ENCODE measurements at places on chromosomes 2 and 18.

DNA sequence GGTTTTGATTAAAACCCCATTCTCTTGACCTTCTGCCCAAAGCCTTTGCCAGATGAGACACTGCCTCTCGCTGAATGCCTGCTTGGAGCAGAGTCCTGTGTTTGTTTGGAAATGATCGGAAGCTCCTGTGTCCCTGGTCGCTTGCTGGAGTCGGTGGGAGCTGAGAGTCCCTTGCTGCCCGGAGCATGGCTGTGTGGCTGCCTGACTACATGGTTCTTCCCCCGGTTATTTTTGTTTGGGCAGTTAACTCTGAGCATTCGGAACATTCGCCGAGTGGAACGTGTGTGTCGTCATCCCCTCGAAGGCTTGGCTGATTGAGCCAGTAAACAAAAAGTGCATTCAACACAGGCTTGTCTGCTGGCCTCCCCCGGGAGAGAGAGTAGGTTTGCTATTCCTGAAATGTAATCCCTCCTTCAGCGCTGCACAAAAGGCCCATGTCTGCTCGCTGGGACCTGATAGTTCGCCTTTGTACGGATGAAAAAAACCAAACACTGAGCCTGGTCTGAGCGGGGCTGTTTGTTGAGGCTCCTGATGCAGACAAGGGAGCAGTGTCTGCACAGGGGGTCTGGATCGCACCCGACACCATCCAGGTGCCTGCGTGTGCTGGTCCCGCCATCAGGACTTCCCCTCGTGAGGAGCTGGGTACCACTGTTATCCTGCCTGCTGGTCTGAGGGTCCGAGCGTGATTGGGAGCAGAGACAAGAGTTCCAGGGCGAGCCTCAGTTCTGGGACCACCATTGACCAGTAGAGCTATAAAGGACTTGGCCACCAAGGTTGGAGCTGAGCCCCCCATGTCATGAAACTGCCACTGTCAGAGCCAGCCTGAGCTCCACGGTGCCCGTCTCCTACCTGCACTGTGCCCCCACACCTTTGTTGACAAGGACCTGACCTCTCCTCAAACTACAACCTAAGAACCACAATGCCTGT, 83.8 kb downstream of the AGAP1 start:
- no peak for DNase-seq

GRCh38 chr2:240599141-240599583, 12.6 kb downstream of the CAPN10 start:
- no peak for DNase-seq

GRCh38 chr2:5250482-5250881, 441.7 kb upstream of the SOX11 start:
- DNase-seq: peak; percentile 10

DNA sequence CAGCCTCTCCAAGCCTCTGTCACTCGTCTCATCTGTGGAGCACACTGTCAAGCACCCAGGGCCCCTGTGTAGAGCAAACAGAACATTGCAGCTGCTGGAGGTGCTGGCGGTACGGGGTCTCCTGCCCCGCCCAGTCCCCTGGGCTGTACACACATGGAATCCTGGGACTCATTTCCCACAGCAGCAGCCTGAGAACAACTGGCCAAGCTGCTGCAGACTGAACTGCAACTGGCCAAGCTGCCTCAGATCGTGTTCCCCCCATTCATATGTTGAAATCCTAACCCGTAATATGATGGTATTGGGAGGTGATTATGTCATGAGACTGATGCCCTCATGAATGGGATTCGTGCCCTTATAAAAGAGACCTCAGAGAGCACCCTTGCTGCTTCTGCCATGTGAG, 130.5 kb downstream of the NCK2 start:
- no peak for DNase-seq

- no peak for DNase-seq
Measured at GRCh38 chr2:16103614-16104314, 163.4 kb downstream of the MYCN start.

GRCh38 chr18:62157843-62158242, 29.0 kb downstream of the PIGN start:
- DNase-seq: no peak
